ENCODE measurements at places on chromosomes 4 and X. TPM values are rescaled to one million over a fixed set of nuclear protein-coding genes. Genes with fewer than 3 reads are reported as not detected.

DNA sequence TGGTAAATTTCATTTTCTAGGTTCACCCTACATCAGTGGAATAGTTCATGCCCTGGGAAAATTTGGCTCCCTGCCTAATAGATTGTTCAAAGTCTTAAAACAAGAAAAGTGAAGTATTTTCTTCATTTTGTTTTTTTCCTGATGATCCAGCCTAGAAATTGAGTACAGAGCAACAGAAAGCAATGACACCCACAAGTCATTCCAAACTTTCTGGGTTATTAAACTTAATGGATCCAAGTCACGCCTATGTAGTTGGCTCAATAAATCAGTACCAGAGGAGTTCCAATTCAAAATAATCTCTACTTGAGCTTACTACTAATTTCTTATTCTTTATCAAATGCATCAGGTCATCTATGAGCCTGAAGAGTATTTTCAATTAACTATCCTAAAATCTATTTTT lies 937.6 kb upstream of the SLIT2 start:
- no peak for DNase-seq

- DNase-seq: no peak
Measured at GRCh38 chrX:132639446-132639845, 150.6 kb upstream of the MBNL3 start.

DNA sequence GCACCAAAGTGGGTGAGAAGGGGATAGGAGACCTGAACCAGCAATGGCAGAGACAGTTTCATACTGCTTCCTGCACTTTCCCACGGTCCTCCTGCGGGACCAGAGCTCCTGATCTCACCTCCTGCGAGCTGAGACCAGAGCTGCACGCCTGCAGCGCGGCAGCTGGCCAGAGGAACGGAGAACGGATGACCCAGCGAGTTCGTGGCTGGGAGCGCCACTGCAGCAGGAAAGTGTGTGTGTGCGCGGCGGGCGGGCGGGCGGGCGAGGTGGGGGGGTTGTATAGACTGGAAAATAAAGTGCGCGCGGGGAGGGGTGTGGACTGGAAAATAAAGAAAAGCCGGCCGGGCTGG lies 16.5 kb downstream of the MCF2 start:
- no peak for DNase-seq

DNA sequence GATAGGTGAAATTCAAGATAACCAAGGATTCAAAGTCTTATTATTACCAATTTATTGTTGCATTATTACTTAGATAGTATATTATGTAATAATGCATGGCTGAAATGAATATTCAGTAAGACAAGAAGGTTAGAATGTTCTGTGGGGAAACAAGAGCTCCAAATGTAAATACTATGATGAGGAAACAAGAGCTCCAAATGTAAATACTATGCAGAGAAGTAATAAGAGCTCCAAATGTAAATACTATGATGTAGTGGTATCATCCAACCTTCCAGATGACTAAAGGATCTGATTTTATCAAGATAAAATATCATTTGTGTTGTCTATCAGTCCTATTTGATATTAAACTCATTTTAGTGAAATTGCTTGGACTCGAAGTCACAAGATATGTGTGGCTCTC lies 82.2 kb upstream of the PCDH18 start:
- no peak for DNase-seq

GRCh38 chr4:169210504-169211118 lies 60.1 kb downstream of the SH3RF1 start:
- DNase-seq: no peak

DNA sequence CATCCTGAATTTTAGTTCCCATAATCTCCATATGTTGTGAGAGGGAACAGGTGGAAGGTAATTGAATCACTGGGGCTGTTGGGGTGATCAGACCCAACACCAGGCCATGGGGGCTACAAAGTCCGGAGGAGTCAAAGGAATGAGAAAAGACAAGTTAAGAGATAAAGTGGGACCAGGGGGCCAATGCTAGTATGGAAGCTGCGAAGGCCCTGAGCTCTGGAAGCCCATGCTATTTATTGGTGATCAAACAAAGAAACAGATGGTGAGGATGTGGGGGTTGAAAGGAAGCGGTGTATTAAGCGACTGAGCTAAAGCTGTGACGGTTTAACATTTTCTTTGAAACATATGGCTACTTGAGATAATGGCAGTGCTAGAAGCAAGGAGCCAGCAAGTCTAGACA lies 132.8 kb downstream of the PDGFC start:
- no peak for DNase-seq

- no peak for DNase-seq
Measured at GRCh38 chr4:186839122-186840037, 115.7 kb upstream of the FAT1 start.

GRCh38 chr4:126718136-126718535 lies 914.6 kb upstream of the INTU start:
- DNase-seq: no peak

GRCh38 chr4:138118270-138118669 lies 123.9 kb downstream of the SLC7A11 start:
- DNase-seq: no peak

DNA sequence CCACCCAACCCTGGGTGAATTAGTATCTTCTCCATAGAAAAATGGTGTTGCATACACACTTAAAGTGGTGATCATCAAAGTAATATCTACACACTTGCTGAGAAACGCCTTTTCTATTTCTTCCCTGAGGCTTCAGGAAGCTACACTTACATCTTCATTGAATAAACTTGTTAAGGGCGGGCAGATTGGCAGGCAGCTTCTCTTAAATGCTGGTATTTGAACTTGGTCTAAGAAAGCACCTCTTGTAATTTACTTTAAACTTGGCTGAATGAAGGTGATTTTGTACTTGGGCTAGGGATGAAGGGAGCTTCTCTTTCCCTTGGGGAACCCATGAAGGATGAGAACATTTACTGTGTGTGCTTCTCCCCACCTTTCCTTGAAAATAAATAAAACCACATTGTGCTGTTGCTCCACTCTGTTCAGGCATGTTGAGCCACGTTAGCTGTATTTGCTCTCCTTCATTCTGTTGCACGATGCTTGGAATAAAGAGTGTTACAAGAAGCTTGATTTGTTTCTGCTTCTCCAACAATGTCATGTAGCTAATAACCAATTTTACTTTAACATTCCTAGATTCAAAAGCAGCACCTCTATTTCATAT lies 430.1 kb downstream of the ANKRD50 start:
- no peak for DNase-seq

GRCh38 chrX:107014936-107015335 lies 14.9 kb upstream of the MORC4 start:
- DNase-seq: no peak

GRCh38 chr4:47538825-47539154 lies 53.7 kb downstream of the ATP10D start:
- no peak for DNase-seq

- DNase-seq: no peak
Measured at GRCh38 chrX:68717196-68717595, 69.7 kb downstream of the STARD8 start.

DNA sequence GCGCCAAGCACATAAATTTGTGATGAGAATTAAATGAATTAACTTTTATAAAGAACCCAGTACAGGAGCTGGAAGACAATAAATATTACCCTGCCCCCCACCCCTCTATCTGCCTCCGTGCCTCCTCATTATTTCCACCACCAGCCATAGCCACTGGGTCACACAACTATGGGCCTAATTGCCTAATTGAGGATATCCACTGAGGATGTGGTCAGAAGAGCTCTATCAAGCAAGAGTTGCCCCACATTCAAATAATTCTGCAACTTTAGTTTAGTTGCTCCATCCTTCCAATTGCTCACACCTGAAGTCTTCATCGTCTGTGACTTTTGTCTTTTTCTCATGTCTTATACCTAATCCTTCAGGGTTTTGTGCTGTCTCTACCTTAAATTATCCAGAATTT lies 9.5 kb upstream of the CXCL8 start:
- no peak for DNase-seq

GRCh38 chrX:76076124-76076523 lies 96.7 kb upstream of the PBDC1 start:
- no peak for DNase-seq

DNA sequence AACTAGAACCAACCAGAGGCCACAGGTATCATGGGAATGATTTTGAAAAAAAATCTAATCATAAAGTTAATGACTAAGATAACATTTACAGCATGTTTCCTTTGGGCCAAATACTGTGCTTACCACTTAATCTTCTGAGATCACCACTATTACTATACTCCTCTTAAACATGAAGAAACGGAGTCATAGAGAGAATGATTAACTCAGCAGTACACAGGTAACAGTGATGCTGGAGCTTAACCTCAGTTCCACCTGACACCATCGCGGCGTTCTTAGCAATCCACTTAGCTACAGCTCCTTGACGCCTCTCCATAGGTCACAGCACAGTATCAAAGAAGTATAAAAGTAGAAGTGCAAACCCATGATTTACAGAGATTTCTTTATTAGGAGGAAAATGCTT lies 592.6 kb upstream of the SLIT2 start:
- DNase-seq: no peak

DNA sequence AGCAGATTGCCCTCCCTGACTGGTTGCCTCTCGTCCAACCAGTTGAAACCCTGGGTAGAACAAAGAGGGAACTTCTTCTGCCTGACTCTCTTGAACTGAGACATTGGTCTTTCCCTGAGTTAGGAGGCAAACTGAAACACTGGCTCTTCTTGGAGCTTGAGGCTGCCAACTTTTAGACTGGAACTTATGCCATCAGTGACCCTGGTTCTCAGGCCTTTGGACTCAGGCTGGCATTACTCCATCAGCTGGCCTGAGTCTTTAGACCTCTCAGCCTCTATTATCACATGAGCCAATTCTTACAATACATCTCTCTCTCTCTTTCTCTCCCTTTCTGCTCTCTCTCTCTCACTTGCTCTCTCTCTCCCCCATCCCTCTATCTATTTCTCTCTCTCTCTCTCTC lies 86.4 kb downstream of the EMCN start:
- DNase-seq: no peak

- no peak for DNase-seq
Measured at GRCh38 chrX:154408659-154409221, 314 bp downstream of the DNASE1L1 start.

DNA sequence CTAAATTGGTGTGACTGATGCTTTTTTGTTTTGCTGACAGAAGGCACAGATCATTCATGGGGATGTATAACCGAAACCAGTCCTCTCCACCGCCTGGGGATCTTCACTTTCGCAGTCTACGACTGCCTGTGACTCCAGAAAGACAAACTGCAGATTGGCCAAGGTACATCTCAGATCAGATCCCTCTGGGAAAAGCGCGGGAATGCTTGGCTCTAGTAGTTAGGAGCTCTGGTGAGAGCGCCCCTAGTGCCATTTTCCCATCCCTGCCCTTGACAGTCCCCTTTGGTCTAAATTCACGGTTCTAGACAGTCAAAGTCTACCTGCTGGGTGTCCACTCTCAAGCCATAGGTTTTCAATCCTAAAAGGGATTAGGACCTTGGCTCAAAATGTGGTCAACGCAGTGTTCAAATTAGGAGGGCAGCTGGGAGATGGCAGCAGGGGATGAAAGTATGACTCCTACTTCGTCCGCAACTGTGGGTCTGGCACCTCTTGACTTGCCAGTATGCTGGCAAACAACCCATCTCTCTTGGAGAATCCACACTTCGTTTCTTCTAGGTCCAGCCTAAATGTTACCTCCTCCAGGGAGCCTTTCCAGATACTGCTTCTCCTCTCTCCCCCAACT lies 6.9 kb upstream of the HAND2 start:
- DNase-seq: no peak

- no peak for DNase-seq
Measured at GRCh38 chr4:98932539-98932938, 3.6 kb upstream of the EIF4E start.

- no peak for DNase-seq
Measured at GRCh38 chrX:63738696-63739095, 46.3 kb downstream of the ARHGEF9 start.

- DNase-seq: peak; percentile 5
Measured at GRCh38 chrX:131633285-131633917, 89.5 kb downstream of the OR13H1 start.

- DNase-seq: no peak
Measured at GRCh38 chrX:24528605-24529004, 63.5 kb downstream of the PDK3 start.

DNA sequence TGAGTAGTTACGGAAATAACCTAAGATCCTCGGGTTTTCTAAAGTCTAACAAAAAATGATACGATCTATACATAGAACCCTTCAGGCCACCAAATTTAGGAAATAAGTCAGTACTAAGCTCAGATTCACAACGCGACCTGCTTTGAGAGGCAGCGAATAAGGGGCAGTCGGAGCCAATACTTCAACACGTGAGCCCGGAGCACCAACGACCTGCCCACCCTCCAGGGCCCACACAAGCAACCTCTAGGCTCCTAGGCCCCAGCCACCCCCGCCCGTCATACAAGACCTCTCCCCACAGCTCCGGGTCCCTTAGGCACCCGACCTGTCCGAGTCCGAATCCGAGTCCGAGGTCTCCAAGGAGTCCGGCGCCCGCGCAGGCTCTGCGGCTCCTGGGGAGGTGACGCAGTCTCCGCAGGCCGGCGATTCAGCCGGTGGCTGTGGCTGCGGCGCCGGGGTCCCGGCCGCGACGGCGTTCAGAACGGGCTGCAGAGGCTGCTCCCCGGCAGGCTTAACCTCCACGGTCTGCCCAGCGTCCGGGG lies 580 bp downstream of the NAF1 start:
- DNase-seq: peak; percentile 23

DNA sequence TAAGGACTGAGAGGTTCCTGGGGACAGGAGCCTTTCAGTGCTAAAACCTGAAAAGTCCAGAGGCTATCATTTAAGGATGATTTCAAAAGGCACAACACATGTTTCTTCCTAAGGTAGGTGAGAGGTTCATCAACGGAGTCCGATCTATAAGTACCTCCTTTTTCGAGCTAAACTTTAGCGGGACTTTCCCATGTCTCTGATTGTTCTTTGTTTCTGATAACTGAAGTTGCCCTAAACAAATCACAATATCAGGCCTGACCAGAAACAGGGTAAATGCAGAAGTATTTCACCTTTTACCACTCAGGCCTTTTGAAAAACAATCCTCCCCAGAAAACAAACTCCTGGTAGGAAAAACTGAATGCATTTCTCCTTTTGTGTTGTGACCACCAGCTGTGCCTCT lies 17.6 kb downstream of the PIR start:
- DNase-seq: no peak

GRCh38 chr4:133592591-133592990 lies 443.5 kb downstream of the PCDH10 start:
- no peak for DNase-seq

- no peak for DNase-seq
Measured at GRCh38 chr4:48891028-48891619, 15.4 kb downstream of the OCIAD2 start.

The GSTCD gene
- 5.2 TPM for total RNA-seq

The POU3F4 gene
- not detected for total RNA-seq

The AFF2 gene
- 6.2 TPM for total RNA-seq

The LONRF3 gene
- 4.9 TPM for total RNA-seq

The SOD3 gene
- not detected for total RNA-seq

The PRRG3 gene
- not detected for total RNA-seq

The MAGEA12 gene
- total RNA-seq: not detected

The SLC49A3 gene
- total RNA-seq: 0.22 TPM

The TIGD2 gene
- 3.3 TPM for total RNA-seq

The AWAT1 gene
- not detected for total RNA-seq

The H2BW2 gene
- total RNA-seq: not detected

The CNGA1 gene
- total RNA-seq: not detected

The IL13RA1 gene
- 0.78 TPM for total RNA-seq

The TEX11 gene
- not detected for total RNA-seq
